ENCODE measurements at places on chromosomes 2 and 18.

GRCh38 chr2:240383099-240383758 lies 52.2 kb upstream of the GPC1 start:
- DNase-seq: no peak

- no peak for DNase-seq
Measured at GRCh38 chr2:43798300-43798699, 24.5 kb downstream of the DYNC2LI1 start.

DNA sequence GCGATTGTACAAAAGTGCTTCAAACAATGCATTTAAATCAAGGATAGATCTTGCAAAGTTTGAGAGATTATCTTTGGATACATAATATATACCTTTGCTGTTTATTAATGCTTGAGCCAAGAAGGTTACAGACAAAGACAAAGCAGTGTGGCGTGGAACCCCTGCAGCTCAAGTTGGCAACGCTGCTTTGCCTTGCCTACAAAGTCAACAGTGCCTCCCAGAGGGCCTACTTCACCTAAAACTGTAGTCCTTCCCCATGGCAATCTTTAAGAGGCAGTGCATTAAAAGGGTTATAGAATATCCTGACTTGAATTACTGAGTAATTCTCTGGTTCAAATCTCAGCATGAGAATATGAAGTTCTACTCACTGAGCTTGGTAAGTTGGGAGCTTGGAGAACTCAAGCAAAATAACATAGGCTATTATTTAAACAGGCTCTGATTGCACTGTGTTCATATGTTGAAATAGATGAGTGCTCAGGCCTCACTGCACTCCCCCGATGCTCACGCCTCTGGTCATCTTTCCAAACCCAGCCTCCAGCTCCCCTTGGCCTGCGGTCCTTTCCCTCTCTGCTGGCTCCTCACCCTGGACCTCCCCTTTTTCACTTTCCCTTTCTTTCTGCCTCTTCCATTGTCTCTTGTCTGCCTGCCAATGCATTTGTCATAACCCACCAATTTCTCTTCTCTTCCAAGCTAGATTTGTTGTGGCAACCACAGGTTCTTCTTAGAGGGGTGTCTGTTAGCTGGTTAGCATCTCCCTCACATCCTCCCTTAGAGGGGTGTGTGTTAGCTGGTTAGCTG lies 96.5 kb downstream of the MYT1L start:
- peak; percentile 56 for DNase-seq

DNA sequence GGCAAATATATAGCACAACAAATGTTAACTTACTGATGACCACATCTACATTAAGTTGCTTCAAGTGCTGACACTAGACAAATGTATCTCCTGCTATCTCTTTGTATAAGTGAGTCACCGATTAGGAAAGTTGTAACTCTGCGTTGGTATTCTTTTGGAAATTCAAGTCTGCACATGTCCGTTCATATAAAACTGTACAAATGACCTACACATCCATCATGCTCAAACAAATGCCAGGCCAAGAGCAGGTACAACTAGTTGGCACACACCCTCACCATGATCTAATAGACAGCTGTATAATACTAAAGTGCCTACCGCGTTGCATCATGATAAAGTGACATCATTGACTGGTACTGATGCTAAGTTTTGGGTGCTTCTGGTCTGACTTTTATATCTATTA lies 141.1 kb downstream of the RBMS1 start:
- peak; percentile 28 for DNase-seq

DNA sequence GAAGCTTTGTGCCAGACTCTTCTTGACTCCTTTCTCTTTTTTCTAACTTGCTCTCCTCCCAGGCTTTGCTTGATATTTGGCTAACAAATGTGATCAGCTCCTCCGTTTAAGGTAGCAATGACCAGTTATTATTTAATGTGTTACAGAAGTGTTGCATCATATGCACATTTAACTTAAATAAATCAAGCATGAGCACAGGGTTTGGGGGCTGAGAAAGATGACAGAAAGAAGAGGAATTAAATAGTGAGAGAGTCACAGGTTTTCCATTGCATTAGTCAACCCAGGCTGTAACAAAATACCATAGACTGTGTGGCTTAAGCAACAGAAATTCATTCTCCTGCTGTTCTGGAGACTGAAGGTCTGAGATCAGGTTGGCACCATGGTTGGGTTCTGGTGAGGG lies 343.8 kb downstream of the RPRM start:
- no peak for DNase-seq

- no peak for DNase-seq
Measured at GRCh38 chr2:34848691-34849090, 1249.6 kb upstream of the FAM98A start.

DNA sequence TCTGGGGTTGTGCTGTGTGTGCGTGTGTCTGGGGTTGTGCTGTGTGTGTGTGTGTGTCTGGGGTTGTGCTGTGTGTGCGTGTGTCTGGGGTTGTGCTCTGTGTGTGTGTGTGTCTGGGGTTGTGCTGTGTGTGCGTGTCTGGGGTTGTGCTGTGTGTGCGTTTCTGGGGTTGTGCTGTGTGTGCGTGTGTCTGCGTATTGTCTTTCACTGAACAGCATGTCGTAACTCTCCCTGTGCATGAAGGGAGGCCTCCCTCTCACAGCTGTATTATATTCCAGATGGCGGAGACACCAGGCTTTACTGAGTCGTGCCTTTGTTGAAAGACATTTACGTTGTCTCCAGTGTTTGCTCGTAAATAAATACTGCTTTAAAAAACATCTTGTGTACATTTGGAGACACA lies 5.9 kb downstream of the ACKR3 start:
- no peak for DNase-seq

- no peak for DNase-seq
Measured at GRCh38 chr2:146048141-146048540, 1528.2 kb upstream of the ZEB2 start.

DNA sequence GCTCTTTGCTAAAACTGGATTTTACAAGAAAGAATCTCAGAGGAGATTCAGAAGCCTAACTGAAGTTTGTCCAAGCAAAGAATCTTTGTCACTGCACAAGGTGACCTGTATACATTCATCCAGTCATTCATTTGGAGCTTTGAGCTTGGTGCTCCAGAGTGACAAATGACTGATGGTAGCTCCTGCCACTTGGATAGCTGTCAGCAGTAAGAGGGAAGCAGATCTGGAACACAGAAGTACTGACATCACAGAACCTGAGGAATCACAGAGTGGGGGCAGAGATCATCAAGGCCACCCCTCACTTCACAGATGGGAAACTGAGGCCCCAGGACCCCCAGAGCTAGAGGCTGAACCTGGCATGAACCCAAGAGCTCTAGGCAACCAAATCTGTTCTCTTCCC lies 28.8 kb upstream of the IGFBP2 start:
- DNase-seq: no peak

DNA sequence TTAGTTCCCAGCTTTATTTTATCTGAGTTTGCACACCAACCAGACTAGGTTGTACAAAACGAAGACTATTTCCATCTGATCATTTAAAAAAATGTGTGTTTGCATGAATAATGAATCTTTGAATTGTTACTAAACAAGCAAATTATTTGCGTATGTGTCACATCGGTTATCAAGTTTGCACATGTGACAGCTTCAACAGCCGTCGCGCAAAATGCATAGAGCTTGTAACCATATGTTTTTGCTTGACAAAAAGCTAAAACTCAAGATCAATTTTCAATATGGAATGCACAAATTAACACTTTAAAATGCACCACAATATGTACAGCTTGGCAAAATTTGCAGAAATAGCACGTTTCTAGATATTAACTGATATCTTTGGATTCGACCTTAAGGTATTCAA lies 184.1 kb downstream of the PTGR3 start:
- no peak for DNase-seq

DNA sequence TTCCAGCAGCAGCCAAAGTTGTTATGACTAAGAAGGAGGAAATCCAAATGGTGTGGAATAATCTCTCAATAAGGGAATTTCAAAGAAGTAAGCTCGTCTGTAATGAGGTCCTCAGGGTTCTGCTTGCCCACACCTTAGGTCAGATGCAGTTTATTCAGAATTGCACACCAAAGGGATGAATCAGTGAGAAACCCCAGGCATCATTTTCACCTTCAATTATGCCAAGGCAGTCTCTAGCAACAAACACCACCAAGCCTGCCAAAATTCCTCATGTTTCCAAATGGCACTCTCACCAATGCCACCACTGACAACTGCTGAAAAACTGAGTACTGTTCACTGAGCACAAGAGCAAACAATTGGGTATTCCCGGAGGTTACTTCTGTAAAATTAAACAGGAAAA lies 43.6 kb downstream of the KCNG3 start:
- DNase-seq: no peak

GRCh38 chr2:166373951-166374350 lies 1.8 kb downstream of the SCN9A start:
- peak; percentile 66 for DNase-seq

- no peak for DNase-seq
Measured at GRCh38 chr2:19226386-19226785, 132.0 kb downstream of the OSR1 start.

GRCh38 chr2:129379411-129379810 lies 600.1 kb upstream of the RAB6C start:
- no peak for DNase-seq

GRCh38 chr2:130183512-130184373 lies 1.7 kb downstream of the MZT2B start:
- DNase-seq: no peak

DNA sequence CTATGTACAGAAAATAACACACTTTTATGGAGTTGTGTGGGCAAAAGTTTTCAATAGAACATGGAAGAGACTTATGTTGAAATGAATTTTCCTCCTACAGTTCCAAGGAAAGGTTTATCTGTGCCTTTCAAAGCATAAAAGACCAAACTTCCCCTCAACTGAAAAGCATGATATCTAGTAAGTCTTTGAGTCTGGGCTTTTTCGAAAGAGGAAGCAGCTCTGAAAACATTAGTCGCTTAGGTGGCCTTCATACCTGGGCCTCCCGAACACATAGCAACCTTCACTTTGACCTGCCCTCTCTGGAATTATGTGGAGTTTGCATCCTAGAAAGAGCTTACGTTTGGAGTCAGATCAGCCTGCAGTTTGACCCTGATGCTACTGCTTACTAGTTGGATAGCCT lies 4.8 kb upstream of the CAPN14 start:
- no peak for DNase-seq

DNA sequence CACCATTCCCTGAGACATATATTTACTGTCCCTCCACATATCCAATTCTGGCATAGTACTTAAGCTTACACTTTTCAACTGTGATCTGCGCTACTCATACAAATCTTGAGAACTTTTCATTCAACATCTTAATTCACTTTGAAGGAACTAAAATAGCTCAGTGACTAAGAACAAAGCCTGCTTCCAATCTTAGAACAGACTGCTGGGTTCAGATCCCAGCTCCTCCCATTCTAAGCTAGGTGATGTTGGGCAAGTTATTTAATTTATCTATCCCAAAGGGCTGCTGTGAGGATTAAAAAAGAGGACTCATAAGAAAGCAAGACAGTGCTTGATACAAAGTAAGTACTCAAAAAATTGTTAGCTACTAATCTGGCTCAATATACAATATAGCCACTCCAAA lies 57.9 kb downstream of the UGP2 start:
- no peak for DNase-seq
